ENCODE measurements at places on chromosomes 1 and 21.

- no peak for DNase-seq
These were observed 9.6 kb downstream of the TMCO1 start for GRCh38 chr1:165759095-165759494.

- DNase-seq, result no peak
These were observed 188.5 kb downstream of the SLC45A1 start for GRCh38 chr1:8506456-8506855.

DNA sequence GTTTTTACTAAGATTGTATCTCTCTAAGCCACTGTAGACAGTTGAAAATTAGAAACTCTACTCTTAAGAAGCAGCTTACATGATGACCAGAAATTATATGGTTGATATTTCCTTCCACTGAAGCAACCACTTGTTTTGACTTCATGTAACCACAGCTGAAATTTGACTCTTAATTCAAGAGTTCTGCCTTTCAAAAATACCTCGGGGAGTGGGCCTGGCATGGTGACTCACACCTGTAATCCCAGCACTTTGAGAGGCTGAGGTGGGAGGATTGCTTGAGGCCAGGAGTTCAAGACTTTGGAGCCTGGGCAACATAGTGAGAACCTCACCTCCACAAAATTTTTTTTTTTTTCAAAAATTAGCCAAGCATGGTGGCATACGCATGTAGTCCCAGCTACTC lies 4.3 kb downstream of the AMPD1 start:
- DNase-seq, result no peak

DNA sequence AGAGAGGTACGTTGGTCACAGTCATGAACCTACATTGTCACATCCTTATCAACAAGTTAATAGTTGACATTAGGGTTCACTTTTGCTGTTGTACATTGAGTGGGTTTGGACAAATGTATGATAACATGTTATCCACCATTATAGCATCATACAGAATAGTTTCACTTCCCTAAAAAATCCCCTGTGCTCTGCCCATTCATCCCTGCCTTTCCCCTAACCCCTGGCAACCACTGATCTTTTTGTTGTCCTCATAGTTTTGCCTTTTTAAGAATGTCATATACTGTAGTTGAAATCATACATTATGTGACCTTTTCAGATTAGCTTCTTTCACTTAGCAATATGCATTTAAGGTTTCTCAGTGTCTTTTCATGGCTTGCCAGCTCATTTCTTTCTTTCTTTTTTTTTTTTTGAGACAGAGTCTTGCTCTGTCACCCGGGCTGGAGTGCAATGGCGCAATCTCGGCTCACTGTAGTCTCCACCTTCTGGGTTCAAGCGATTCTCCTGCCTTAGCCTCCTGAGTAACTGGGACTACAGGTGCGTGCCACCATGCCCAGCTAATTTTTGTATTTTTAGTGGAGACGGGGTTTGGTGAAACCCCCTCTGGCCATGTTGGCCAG lies 50.6 kb downstream of the UCK2 start:
- no peak for DNase-seq

DNA sequence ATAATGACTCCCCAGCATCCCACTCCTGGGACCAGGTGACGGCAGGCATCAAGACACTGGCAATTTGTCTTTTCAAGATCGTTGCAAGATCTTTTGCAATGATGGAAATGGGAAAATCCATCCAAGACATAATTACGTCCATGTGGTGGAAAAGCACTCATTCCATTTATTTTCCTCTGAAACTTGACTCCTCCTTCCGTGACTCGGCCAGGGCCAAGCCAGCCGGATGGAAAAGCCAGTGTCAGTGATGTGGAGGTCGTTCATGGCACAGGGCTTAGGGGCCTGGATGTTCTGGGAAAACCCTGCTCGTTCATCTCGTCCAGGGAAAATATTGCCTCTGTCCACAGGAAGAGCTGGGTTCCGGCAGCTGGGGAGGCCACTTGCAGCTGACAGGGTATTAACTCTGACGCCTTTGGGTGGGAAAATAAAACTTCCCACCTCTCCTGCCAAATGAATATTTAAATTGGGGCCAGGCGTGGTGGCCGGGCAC lies 46.2 kb downstream of the C1orf198 start:
- DNase-seq, result no peak

DNA sequence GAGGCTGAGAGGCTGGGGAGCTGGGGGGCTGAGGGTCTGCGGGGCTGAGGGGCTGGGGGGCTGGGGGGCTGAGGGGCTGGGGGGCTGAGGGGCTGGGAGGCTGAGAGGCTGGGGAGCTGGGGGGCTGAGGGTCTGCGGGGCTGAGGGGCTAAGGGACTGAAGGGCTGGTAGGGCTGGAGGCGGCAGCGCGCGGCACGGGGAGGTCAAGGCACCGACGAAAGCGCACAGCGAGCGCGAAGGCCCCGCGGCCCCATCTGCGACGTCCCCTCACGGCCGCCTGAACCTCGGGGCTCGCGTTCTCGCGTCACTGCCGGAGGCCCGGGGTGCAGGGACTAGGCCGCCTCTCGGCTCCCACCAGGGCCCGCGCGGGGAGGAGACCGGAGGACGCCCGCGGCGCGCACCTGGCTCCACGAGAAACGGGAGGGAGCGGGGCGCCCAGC lies 356 bp downstream of the INTS11 start:
- no peak for DNase-seq

DNA sequence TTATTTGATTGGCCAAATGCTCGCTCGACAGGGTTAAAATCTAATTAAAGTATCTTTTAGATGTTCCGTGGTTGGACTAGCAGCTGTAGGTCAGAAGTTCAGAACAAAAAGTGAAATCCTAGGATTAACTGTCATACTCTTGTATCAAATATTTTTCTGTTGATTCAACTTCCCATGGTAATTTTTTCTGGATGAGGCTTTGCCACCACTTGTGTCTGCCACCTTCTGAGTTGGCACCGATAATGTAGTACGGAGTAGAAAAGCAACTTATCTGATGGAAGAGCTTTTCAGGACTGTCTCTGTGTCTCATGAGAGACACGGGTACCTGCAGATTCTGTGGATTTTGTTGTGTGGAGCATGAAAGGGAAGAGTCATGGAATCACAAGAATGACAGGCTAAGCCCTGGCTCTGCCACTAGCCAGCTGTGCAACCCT lies 44.6 kb upstream of the CNN3 start:
- DNase-seq, result no peak

DNA sequence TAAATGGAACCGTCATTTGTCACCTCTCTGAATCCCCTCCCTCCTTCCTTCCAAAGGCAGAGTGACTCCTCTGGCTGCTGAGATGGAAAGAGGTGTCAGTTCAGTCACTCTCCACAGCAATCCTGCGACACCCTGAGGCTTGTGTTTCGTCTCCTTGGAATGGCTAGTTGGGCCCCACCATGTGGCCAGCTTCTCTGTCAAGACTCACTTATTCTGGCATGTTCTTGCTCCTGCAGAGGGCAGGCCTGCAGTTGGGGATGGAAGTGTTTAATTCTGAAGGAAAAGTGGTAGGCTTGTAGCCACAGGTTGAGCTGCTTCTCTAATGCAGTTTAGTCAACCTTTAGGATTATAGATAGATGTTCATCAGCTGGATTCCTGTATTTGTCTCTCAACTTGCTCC lies 149.6 kb downstream of the LMO4 start:
- no peak for DNase-seq

- no peak for DNase-seq
These were observed 3.8 kb downstream of the LMX1A start for GRCh38 chr1:165352442-165353293.

DNA sequence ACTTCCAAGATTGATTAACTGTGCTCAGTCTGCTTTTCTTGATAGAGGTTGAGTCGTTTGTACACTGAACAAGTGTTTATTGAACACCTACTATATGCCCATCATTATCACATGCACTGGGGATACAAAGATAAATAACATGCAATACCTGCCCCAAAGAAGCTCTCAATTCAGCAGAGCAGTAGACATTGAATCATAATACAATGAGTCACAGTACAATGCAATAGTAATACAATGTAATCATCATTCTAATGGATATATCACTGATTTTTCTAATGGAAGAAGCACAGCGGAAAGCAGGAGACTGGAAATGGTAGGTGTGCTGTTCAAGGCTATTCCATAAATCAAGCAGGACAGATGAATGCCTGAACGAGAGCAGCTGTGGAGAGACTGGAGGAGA lies 3.7 kb upstream of the SEC16B start:
- DNase-seq, result no peak

GRCh38 chr1:119147661-119148090 lies 7.2 kb upstream of the WARS2 start:
- DNase-seq, result no peak

GRCh38 chr1:186689376-186689775 lies 9.2 kb upstream of the PTGS2 start:
- no peak for DNase-seq

DNA sequence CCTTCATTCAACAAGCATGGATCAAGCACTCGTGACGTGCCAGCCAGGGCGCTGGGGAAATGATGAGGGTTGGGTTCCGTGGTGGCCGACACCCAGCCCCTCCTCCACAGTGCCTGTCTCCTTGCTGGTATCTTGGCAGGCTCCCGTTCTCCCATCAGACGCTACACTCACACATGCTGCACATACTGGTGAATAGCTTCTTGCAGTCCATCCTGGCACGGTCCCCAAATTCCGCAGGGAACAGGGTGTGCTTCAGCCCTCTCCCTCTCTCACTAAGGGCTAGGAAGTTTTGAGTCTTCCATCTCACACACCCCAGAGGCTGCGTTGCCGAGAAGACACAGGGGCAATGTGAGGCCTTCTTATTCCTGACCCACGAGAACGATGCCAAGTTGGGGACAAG lies 10.1 kb upstream of the MEF2D start:
- DNase-seq, result no peak

DNA sequence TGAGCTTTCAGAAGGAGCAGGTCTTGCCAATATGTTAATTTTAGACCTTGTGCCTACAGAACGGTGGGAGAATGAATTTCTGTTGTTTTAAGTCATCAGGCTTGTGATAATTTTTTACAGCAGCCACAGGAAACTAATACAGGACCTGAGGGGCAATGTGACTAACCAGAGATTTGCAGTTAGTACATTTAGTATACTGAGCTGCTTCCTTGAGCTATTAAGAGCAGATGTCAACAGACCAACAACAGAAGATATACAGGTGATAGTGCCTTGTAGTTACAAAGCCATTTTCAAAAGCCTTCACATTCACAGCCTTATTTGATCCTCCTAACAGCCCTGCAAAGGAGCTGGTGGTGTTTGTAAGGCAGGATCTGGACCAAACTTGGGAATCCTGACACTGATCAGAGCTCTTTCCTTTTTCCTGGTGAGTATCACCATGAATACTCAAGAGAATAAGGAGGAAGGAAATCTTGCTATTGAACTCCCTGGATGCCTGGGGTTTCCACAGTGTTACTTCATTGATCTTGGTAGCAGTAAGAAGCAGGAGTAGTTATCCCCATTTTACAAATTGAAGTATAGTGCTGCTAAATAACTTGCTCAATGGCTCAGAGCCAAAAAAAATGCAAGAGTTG lies 4.7 kb upstream of the SLAMF1 start:
- DNase-seq, result no peak

- DNase-seq, result no peak
These were observed 1.3 kb downstream of the PIK3R3 start for GRCh38 chr1:46131093-46131492.

DNA sequence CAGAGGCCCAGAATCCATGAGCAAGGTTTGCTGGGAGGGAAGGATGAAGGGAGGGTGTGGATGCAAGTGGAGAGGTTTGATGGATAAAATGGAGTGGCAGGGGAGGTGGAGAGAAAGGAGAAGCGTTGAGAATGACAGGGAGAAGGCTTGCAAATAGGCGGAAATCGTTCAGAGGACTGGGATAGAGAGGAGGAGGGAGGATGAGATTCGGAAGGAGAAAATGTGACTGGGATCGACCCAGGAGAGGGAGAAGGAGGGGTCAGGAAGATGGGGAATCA lies 376 bp downstream of the AVPR1B start:
- no peak for DNase-seq

DNA sequence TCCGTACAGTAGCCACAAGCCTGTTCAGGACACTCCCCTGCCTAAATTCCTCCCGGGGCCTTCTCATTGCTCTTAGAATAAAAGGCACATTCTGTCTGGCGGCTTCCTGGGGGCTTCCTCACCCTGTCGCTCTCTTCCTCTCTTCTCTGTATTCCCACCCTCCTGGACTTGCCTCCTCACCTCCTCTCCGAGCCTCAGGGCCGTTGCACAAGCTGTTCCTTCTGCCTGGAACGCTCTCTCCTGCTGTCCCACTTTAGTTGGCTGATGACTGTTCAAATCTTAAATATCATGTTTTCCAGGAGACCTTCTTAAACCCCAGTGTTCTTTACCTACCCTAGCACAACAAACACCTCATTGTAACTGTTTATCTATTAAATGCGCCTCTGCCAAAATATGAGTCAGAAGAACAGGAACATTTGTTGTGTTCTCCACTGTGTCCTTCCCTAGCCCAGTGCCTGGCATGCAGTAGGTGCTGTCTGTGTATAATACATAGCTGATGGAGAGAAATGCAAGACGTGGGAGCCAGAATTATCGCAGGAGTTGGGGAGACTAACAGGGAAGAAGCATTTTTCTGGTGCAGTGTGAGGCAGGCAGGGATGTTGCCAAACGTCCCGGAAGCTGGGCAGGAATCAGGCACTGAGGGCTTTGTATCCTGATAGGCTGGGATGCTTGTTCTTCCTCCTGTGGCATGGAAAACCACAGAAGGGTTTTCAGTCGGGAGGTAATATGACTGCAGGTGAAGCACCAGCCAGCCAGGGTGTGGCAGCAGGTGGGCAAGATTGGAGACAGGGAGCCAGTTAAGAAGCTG lies 24.1 kb upstream of the THRAP3 start:
- no peak for DNase-seq

DNA sequence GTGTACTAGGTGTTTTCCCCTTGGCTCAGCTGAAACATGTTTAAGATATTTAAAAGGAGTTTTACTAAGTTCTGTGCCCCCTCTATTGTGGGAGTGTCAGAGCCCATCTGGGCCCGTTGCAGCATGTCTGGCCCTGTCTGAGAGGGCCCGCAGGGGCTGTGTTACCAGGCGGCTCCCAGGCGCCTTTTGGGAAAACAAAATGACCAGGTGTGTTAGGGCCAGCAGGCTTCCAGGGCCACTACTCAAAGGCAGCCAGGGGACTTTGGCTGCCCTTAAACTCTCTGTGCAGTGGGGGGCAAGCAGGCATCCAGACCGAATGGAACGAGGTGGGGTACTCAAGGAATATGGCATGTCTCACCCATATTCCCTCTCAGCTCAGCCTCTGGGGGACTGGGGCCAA lies 111.7 kb downstream of the KCNN3 start:
- no peak for DNase-seq

DNA sequence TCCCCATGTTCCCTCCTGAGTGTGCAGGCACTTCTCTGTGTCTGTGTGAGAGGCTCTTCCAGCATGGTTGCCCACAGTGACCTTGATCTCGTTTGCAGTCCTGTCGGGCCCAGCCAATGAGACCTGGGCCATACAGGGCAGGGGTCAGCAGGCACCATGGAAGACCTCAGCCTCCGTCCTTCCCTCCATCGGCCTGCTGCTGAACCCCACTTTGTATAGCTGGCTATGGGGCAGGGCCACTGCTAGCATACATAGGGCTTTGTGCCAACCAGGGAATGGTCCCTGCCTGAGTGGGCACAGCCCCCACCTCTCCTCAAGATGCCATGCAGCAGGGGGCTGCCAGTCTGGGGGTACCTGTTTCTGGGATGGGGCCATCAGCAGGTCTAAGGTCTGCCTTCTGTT lies 3.8 kb downstream of the C1orf35 start:
- no peak for DNase-seq

Measured in activated T-helper 1 cell treated with anti-CD3 and anti-CD28 coated beads, Interleukin-2, amount 50 U/mL, for 16 hours (primary cell).